ENCODE measurements at places on chromosomes 4 and X.
A peak's percentile ranks its signal among the peaks of the same experiment; 100 is the strongest.

DNA sequence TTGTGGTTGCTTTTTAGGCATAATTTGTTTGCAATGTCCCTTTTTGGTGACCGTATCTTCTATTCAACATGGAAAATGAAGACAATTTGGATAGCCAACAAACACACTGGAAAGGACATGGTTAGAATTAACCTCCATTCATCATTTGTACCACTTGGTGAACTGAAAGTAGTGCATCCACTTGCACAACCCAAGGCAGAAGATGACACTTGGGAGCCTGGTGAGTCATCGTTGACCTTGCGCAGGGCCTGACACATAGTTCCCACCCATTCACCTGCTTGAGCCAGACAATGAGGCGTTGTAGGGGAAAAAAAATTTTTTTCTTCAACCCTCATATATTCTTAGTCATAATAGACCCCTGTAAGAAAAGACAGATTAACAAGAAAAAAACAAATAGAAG, 32.4 kb downstream of the EGF start:
- DNase-seq: no peak

DNA sequence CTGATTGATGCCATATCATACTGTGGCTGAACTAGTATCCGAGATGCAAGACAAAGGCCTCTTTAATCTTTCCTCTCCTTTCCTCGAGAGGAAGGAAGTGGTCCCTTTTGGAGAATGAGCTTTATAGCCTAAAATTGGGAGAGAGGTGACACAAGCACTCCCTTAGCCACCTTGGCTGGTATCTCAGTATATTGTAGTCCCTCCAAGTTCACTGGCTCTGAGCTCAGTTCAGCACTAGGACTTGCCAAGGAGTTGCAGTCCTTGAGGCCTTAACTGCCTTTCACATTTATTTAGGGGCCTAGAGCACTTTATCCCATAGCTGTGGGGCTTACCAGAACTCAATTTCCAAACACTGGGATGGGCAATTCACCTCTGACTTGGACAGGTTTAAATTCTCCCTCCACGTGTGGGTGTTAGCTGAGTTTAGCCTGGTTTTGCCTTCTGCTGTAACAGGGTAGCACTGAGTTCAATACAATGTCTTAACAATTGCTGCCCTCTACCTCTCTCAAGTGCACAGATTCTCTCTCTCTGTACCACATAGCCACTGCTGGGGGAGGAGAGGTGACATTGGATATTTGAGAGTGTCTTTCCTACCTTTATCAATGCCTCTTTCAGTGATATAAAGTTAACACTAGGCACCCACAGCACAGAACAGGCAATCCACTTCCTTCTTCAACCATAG, 216.4 kb downstream of the TECRL start:
- DNase-seq: no peak

GRCh38 chrX:46912603-46913491, 626 bp downstream of the JADE3 start:
- DNase-seq: no peak

DNA sequence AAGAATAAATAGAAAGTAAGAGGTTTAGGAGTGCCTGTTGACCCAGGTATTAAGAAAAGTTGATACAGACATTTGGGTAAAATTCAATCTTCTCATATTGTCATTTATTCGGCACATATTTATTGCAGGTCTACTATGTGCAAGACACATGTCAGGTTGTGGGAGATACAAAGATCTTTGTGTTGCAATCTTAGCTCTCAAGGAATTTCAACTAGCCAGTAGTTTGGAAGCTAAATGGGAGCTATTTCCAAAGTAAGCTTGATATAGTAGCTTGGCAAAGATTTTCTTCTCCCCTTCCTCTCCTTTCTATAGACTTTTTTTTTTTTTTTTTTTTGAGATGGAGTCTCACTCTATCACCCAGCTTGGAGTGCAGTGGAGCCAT, 122.9 kb downstream of the SYNPO2 start:
- DNase-seq: no peak

DNA sequence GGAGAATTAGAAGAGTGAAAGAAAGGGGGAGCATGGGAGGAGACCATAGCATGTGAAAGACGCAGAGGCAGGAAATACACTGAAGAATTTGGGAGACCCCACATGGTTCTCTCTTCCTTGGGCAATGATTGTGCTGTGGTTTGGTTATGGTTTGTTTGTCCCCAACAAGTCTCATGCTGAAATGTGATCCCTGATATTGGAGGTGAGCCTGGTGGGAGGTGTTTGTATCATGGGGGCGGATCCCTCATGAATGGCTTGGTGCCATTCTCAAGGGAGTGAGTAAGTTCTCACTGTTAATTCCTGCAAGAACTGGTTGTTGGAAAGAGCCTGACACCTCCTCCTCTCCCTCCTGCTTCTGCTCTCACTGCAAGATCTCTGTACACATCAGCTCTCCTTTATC, 78.6 kb upstream of the RAI2 start:
- DNase-seq: no peak

DNA sequence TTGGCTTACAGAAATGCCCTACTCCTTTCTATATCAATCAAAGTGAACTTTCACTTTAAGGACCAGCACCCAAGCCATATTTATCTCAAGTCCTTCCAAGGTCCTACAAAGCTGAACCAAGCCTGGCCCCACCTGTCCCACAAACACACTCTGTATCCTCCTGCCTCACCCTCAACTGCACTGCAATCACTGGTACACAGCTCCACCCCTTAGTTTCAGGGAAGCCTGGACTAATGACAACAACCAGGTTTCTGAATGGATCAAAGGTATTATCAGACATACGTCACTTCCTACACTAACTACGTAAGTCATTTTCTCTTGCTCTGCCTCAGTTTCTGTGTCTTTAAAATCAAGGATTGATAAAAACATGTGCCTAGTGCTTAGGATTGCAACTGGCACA, 205.6 kb upstream of the HS3ST1 start:
- no peak for DNase-seq

DNA sequence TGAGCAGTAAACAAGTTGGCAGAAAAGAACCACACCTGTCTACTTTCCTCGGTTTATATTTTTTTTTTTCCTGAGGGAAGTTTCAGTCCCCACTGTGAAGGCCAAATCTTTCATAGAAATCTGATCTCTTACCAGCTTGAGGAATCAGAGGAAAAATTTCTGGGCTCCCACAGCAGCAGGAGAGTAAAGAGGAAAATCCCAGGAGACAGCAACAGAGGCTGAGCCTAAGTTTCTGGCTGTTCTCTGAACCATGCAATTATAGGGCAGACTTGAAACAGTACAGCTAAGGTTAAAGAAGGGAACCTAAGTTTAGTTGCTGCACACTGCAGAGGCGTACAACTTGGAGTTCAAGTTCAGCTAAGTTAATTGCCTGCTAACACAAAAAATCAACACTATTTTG, 1090.9 kb upstream of the INTU start:
- DNase-seq: no peak

GRCh38 chr4:98261405-98262291, 464 bp downstream of the RAP1GDS1 start:
- peak; percentile 53 for DNase-seq

- no peak for DNase-seq
These were observed 52.1 kb downstream of the PROM1 start for GRCh38 chr4:16031546-16032395.

- no peak for DNase-seq
These were observed 47.3 kb downstream of the SLIT2 start for GRCh38 chr4:20298986-20299385.

- DNase-seq: no peak
These were observed 19.9 kb upstream of the TMSB4X start for GRCh38 chrX:12954981-12955380.

DNA sequence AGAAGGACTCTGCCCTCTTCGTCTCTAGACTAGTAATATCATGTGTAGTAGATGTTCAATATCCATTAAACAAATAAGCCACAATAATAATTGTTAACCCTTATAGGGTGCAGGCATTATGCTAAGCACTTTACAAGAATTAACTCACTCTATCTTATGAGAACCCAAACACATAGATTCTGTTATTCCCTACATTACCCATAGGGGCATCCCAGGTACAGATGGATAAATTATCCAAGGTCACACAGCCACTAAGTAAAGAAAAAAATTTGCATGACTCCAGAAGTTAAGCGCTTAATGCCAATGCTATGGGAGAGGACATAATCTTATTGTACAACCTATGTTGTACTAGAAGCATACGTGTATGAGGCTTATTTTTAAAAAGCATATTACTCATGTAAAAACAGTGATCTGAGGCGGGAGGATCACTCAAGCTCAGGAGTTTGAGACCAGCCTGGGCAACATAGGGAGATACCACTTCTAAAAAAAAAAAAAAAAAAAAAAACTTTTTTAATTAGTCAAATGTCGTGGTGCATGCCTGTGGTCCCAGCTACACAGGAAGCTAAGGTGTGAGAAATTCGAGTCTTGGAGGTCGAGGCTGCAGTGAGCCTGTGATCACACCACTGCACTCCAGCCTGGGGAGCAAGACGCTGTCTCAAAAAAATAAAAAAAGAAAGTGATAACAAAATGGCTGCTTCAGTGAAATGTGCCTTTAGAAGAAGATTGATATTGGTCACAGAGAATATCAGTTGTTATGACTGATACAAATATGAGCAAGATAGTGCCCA, 13.6 kb downstream of the LDB2 start:
- no peak for DNase-seq

- peak; percentile 10 for DNase-seq
These were observed 911.2 kb downstream of the FSTL5 start for GRCh38 chr4:161252520-161253141.

- DNase-seq: peak; percentile 37
These were observed 54.0 kb downstream of the JADE1 start for GRCh38 chr4:128863312-128864075.

GRCh38 chrX:140053846-140054245, 88.5 kb upstream of the CXorf66 start:
- no peak for DNase-seq

Measured in T-helper 2 cell (primary cell).